ENCODE measurements at places on chromosomes 2 and 18.
A peak's percentile ranks its signal among the peaks of the same experiment; 100 is the strongest.

DNA sequence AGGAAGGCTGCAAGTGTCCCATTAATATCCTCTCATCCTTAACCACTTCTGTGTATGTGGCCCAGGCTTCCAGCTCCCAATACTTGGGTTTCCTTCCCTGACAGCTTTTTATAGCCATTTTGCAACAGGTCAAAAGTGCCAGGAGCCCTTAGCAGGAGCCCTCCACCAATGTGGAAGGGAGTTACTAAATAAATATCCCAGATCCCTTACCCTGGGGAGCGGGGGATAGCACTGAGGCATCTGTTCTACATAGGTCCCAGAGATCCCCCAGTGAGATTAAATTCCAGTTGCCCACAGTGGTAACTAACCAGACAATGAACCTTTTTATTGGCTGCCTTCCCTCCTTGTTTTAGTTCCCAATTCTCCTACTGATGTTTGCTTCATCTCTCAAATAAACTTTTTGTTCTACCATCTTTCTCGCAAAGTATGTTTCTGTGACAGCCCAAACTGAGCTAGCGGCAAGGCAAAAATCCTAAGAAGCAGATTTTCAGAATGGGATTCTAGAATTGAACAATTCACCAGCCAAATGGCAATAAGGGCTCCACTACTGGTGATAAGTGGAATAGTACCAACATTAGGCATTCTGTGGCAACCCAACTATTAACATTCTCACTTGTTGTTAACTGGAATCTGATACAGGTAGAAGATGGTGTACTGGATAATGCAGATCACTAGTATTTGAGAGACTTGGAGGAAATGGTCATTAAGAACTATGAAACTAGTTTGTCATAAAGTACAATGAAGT, 83.9 kb upstream of the MAPRE2 start:
- no peak for DNase-seq

GRCh38 chr2:237574467-237574866, 8.1 kb downstream of the PRLH start:
- no peak for DNase-seq

DNA sequence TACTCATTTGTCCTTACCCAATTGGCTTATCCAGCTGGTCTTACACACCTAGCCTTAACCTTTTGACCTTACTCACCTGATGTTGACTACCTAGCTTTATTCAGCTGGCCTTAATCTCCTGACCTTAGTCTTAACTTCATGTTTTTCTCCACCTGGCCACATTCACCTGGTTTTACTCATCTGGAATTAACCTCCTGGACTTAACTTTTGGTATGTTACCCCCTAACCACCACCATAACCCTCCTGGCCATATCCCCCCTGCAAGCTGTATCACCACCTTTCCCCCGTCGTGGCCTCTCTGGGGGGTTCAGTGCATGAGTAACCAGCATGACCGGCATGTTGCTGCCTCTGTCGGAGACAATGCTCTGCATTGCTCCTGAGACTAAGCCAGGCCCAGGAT, 45.7 kb downstream of the CHRNA1 start:
- no peak for DNase-seq

GRCh38 chr18:24600076-24600654, 139.7 kb downstream of the HRH4 start:
- DNase-seq, result peak; percentile 14

DNA sequence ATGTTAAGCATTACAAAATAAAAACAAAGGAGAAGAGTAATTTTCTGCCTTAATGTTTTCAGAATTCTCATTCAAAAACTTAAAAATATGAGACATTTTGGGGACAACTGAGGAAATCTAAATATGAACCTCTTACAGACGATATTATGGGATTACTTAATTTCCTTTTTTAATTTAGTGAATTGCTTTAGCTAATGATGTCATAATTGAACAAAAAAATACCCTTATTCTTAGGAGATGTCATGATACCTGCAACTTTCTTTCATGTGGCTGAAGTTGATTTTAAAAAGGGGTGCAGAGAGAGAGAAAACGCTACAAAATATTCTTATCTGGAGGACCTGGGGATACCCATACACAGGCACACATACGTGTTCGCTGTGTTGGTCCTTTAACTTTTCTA, 129.3 kb downstream of the ZNF521 start:
- no peak for DNase-seq
